ENCODE measurements at places on chromosomes 2 and 18.
A peak's percentile ranks its signal among the peaks of the same experiment; 100 is the strongest.

- DNase-seq: no peak
Measured at GRCh38 chr2:213261715-213262114, 22.5 kb upstream of the SPAG16 start.

GRCh38 chr2:3325458-3326181 is 52.0 kb downstream of the EIPR1 start:
- DNase-seq: no peak

GRCh38 chr2:207252416-207252815 is 86.7 kb upstream of the KLF7 start:
- no peak for DNase-seq

DNA sequence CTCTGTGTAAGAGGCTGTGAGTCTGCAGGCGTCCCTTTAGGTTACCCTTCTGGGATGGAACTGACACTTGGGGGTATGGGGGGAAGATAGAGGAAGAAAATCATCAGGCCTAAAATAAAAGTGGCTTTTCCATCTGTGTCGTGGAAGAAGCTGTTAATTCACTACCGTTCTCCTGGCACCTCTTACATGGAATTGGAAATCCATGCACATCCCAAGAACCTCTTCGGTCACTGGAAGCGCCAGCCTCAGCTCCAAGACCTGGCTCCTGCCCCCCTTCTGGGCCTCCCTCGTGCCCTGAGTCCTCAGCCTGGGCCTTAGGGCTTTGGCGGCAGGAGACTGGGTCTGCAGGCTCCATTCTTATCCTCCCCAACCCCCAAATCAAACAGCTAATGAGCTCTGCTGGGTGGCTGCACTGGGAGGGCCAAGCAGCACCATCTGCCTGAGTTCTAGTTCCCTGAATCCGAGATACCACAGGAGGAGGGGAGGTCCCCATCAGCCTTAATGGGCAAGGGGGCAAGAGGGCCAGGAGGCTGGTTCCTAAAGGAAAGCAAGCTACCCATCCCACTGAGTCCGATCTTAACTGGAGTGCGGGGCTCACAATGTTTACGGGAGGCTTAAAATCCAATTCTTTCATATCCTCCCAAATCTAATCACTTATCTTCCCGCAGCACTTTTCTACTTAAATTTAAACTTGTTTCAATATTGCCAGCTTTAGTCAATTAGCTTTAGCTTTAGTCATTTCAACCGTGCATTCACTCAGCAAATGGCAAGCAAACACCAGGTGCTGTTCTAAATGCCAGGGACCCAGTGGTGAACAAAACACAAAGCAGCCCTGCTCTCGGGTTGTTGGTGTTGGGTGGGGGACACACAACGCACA is 52.8 kb downstream of the FAM178B start:
- no peak for DNase-seq

DNA sequence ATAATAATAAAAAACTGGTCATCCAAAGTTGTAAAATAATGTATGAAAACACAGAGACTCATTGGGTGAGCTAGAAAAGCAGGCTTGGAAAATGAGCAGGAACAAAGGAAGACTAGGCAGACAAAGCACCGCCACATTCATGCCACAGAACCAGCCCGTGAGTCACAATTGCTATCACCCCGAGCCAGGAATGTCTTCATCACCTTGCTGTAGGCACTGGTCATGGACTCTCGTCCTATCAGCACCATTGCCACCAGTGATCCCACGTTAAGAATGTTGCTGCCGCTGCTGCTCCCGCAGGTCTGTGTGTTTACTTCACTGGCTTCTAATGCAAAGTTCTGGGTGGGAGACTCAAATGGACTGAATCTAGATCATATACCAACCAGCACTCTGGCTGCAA is 417.9 kb downstream of the PID1 start:
- DNase-seq: no peak

DNA sequence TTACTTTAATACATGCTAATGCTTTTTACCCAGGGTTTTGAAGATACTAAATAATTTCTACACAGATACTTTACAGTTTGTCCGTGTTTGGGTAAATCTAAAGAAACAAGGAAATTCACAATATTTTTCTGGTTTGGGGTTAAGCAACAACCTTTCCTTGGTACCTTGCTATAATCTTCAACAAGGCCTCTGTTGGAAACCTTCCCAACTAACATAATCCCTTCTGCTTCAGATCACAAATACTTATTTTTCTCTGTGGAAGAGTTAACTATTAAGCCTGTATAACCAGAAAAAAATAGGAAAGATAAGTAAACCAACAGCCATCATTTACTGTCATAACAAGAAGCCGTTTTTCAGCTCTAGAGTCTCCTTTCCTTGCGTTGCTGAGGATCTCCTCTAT is 15.0 kb downstream of the FEZ2 start:
- DNase-seq: no peak

DNA sequence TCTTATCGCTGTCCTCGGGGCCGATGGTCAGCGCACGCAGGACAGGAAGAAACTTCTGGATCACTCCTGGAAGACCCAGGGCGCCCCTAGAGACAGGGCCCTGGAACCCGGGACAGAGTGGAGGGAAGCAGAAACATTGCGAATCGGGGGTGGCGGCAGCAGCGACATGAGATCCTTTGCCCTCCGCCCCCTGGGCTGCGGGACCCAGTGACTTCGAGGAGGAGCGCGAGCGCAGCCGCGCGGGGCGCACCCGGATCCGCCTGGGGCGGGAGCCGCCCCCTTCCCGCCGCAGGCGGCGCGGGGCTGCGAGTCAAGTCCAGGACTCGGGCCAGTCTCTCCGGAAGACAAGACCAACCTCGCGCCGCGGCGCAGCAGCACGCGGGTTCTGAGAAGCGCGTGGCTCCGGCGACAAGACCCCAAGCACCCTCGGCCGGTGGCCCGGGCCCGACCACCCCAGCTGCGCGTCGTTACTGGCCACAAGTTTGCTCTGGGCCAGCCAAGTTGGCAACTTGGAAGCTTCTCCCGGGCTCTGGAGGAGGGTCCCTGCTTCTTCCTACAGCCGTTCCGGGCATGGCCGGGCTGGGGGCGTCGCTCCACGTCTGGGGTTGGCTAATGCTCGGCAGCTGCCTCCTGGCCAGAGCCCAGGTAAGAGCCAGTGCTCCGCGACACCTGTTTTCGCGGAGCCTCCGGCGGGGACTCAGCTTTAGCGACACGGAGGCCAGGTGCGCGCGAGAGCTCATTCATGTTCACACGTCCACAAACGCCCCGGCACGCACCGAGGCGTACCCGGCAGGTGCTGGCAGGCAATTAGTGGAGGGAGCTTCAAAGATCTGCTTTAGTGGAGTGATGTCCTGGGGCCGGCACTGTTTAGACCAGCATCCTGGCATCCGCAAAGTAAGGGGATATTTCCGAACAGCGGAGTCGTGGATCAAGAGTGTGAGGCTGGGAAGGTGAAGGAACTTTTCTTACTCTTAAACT is at the start of gene PTH2R:
TSS of gene PTH2R (plus strand) at position 319 of the 978 bp plus-strand sequence. CDS start at position 571, 252 bp downstream.
- peak; percentile 70 for DNase-seq

DNA sequence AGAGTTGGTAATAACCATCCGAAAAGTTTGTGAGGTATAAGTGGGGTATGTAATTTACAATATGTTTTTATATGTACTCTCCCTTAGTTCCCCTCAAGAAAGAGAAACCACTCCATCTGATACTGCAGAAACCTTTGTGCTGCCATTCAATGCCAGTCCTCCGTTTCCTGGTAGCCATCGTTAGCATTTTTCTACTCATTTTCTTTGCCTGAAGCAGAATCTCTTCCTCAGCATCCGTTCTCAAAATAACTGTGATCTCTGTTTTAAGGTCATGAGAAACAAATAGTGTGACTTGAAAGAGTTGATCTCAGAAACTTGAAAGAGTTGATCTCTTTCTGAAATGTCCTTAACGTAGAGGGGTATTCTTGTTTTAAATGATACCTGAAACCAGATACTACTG is 996 bp downstream of the PTCD3 start:
- DNase-seq: no peak

- no peak for DNase-seq
Measured at GRCh38 chr2:51650769-51651168, 618.8 kb upstream of the NRXN1 start.

GRCh38 chr18:64380117-64380516 is 231.2 kb upstream of the LINC00305 start:
- no peak for DNase-seq

- DNase-seq: no peak
Measured at GRCh38 chr2:8486141-8486540, 195.7 kb upstream of the ID2 start.

GRCh38 chr2:3754280-3754679 is 50.9 kb downstream of the DCDC2C start:
- no peak for DNase-seq
